GOT3 (cell line): ENCODE measurements at places on chromosomes 5 and 9.
A peak's percentile ranks its signal among the peaks of the same experiment; 100 is the strongest.

DNA sequence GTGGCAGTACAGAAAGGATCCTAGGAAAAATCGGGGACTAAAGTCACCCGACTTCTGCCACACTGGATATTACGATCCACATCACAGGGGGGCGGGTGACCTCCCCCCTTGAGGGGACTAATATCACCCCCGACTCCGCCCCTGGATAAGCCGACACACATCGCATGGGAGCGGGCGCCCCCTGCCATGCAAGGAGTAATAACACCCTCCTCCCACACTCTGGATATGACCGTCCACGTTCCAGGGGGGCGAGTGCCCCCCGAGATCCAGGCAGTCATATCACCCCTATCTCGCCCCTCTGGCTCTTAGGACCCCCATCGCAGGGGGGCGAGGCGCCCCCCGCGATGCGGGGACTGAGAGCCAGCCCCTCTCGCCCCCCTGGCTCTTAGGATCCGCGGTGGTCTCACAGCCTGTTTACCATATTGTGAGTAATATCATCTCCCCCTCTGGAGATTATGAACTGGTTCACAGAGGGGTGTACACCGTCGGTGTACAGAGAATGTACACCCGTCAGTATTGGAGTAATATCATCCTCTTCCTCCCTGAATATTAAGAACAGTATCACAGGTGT, 423.0 kb downstream of the DIRAS2 start:
- no peak for DNase-seq

- no peak for DNase-seq
These were observed 70.2 kb upstream of the LPCAT1 start for GRCh38 chr5:1593903-1594356.

GRCh38 chr5:23405316-23406068, 101.9 kb upstream of the PRDM9 start:
- no peak for DNase-seq

- DNase-seq = no peak
These were observed 398.5 kb downstream of the TAF11L14 start for GRCh38 chr5:18032744-18033143.

DNA sequence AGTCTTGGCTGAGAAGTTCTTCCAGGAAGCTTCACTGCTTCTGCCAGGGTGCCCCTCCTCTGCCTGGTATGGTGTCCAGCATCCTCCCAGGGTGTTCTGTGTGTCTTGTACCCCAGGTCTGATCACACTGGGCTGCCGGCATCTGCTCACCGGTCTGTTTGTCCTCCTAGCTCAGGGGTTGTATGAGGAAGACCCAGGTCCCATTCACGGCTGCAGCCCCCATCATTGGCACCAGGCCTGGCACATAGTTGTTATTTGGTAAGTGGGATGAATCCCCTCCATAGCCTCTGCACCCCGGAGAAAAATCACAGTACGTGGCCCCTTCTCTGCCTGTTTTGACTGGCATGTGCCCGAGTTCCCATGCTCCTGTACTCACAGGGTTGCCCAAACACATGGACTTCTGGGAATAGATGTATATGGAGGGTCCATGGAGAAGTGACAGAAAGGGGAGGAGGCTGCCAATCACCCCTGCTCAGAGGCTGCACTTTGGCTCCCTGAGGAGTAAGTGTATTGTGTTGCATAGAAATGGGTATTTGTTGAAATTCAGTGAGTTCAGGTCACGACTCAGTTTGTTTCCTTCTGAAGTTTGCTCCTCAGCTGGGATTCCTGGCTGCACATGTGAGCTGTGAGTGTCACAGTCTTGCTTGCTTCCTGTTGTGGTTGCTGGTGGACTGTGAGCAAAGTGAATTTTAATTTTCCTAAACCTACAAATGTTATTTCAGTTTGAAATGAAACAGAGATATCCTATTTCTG, 96.2 kb downstream of the HSPA4 start:
- no peak for DNase-seq

- no peak for DNase-seq
These were observed 480.9 kb upstream of the PAPPA start for GRCh38 chr9:115672477-115673316.

- no peak for DNase-seq
These were observed 50.1 kb downstream of the TMEM167A start for GRCh38 chr5:83026930-83027687.

- DNase-seq = no peak
These were observed 36.9 kb upstream of the LURAP1L start for GRCh38 chr9:12737871-12738270.

DNA sequence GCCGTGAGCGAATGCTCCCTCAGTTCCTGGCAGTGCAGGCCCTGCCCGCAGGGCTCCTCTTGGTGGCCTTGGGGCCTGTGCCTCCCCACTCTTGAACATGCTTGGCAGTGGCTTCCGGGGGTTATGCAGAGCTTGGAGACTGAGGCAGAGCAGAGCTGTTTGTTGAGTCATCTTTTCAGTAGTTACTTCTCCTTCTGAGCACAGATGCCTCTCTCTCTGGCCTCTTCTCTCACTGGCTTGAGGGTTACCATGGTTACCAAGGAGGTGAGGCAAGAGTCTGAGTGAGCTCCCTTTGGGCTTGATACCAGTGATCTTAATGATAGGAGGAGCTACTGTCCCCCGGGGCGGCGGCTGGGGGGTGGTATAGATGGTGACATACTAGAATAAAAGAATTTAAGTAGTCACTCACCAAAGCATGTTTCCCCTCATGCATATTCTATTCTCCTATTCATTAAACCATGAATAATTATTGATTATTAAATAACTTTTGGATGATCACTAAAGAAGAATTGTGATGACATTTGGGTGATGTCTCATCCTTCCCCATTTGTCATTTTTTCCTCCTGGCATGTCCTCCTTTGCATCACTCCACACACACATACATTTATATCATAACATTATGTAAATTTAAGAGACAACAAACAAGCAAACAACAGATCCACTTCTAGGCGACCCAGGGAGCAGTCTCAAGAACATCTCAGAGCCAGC, 111.1 kb downstream of the ARHGAP26 start:
- no peak for DNase-seq

- no peak for DNase-seq
These were observed 518.2 kb upstream of the TLE4 start for GRCh38 chr9:79053598-79053997.

- peak; percentile 17 for DNase-seq
These were observed 1240.7 kb upstream of the WWC1 start for GRCh38 chr5:167050568-167051401.

- no peak for DNase-seq
These were observed 142.7 kb downstream of the KCNN2 start for GRCh38 chr5:114504560-114504959.

DNA sequence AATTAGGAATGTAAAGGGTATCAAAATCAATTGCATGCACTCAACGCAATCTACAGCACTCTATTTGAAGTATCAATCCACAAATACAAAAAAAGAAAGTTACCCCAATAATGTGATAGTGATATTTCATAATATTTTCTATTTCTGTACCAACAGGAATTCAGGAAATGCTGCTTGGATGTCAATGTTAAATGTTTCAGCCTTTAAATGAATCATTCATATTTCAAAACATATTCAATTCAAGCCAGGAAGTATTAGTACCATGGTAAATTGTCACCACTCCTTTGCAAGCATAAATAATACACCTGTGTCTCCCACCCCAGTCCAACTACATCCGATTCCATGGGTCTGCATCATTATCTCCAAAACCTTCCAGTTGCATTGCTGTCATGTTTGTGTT, 1185.5 kb upstream of the CDH18 start:
- no peak for DNase-seq

DNA sequence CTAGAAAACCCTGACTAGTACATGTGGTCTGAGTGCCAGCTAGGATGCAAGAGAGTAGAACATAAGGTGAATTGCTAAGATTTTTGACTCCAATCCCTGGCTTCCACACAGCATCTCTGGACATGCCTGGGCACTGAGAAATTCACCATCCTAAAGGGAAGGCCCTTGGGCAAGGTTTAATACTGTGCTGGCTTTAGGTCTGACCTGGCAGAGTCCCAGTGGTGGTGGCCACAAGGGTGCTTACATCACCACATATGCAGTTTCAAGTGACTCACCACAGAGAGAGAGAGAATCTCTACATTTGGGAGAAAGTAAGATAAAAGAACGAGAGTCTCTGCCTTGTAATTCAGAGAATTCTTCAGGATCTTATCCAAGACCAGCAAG, 661.6 kb upstream of the C9orf72 start:
- no peak for DNase-seq

- DNase-seq = no peak
These were observed 32.7 kb downstream of the KCNT1 start for GRCh38 chr9:135734616-135735144.

DNA sequence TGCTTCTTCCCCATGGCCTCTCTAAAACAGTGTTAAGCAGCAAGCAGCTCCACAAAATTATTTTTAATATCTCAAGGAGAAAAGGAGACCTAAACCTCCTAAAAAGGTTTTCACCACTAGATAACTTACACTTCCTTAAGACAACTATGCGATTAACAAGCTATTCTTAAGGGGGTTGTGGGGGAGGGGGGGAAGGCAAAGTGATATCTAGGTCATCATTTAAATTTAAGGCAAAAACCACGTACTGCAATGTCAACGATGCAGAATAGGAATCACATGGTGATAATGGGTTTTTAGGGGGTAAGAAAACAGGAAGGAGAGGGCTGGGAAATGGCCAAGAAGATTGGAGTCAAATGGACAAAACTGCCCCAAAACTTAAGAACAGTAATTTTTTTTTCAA, 32.6 kb downstream of the CSNK1A1 start:
- DNase-seq = no peak

GRCh38 chr5:89850513-89850865, 559.1 kb downstream of the CETN3 start:
- no peak for DNase-seq

- DNase-seq = no peak
These were observed 191.5 kb downstream of the CFAP90 start for GRCh38 chr5:7659420-7659819.

DNA sequence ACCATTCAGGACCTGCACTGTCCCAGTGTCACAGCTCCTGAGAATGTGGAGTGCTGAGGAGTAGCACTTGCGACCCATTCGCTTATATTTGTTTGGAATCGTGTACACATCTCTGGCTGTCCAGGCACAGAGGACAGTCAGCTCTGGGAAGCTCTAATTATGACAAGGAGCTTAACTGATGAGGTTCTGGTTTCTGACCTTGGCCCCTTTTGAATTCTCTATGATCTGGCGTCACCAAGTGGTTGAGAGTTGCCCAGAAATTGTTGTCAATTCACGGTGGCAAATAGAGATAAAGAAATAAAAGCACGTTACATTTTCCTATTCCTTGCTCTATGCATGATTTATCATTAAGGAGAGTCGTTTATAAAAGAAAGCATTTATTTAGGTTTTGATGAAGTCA, 34.9 kb upstream of the LECT2 start:
- DNase-seq = no peak

GRCh38 chr5:109739741-109740728, 50.3 kb downstream of the MAN2A1 start:
- no peak for DNase-seq

DNA sequence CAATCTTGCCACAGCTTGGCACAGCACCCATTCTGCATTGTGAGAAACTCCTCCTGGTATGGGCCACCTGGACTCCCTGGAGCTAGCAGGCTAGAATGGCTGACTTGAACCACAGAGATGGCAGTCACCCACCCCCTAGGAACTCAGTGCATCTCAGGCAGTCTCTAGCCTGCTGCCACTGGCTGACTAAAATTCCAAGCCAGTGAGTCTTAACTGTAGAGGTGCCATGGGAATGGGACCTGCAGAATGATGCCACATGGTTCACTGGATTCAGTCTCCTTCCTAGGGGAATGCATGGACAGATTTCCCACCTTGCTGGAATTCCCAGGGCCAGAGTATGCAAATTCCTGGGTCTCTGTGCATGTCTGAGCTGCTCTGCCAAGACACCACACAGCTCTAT, 382.9 kb downstream of the MAN2A1 start:
- no peak for DNase-seq

DNA sequence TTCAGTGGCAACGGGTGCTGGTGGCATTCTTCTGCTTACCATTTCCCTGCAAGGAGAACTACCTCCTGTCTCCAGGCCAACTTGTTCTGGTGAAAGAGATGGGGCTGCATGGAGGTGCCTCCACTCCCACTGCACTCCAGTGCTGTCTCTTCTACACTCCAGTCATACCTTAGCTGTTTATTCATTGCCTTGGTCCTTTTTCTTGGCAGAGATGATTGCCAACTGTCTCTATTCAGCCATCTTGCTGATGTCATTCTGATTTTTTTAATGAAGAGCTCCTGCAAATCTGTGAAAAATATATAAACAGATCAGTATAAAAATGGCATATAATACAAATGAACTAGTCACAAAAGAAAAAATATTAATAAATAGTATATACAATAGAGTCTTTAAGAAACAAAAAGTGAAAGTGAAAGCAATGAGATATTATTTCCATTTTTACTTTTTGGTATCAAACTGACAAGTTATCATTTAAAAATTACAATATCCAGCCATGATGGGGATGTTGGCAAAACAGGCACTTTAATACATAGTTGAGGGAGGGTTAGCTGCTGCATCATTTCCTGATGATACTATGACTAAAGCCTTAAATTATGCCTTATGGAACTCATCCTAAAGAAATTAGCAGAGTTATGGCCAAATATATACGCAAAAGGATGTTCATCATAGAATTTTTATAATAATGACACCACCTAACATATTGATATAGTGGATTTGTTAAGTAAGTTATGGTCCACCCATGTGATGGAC, 109.4 kb downstream of the CARTPT start:
- DNase-seq = no peak

GRCh38 chr9:106077731-106078130, 383.4 kb downstream of the TMEM38B start:
- no peak for DNase-seq

GRCh38 chr5:150442699-150443080, 6.8 kb downstream of the RPS14 start:
- DNase-seq = no peak

- no peak for DNase-seq
These were observed 254.9 kb downstream of the SYK start for GRCh38 chr9:91056486-91056885.

DNA sequence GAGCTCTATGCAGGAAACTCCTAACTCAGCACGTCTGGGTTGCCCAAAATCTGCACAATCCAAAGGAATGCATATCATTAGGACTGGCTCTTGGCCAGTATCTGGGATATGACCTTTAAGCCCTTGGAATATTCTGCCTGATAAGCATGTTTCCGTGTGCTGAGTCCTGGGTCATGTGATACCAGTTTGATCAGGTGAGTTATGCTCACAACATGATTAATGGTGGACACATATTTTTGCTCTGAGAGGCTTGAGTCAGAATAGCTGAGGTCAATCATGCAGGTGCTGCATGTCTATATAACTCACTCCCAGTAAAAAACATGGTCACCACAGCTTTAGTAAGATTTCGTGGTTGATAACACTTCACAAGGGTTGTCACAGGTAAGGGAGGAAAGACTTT, 408.8 kb downstream of the YTHDC2 start:
- DNase-seq = no peak

- no peak for DNase-seq
These were observed 184.7 kb downstream of the CARTPT start for GRCh38 chr5:71903808-71904207.
